ENCODE measurements at places on chromosomes 1 and 21. TPM values are rescaled to one million over a fixed set of nuclear protein-coding genes. Genes with fewer than 3 reads are reported as not detected.

- peak; percentile 70 for DNase-seq
Measured at GRCh38 chr1:22018583-22019559, 17.4 kb downstream of the CELA3A start.

GRCh38 chr1:228102791-228103620, at the start of gene C1orf35:
Gene C1orf35 (minus strand): TSS chr1:228103325. CDS start chr1:228103227, 98 bp downstream.
- DNase-seq, result peak; percentile 96

GRCh38 chr1:38451541-38451993, 405.0 kb upstream of the POU3F1 start:
- no peak for DNase-seq

- no peak for DNase-seq
Measured at GRCh38 chr1:24319312-24319863, at the start of gene GRHL3. Gene GRHL3 (plus strand): TSS chr1:24319357. CDS start chr1:24319552, 195 bp downstream.

GRCh38 chr1:97352936-97353382, 567.9 kb downstream of the DPYD start:
- no peak for DNase-seq

DNA sequence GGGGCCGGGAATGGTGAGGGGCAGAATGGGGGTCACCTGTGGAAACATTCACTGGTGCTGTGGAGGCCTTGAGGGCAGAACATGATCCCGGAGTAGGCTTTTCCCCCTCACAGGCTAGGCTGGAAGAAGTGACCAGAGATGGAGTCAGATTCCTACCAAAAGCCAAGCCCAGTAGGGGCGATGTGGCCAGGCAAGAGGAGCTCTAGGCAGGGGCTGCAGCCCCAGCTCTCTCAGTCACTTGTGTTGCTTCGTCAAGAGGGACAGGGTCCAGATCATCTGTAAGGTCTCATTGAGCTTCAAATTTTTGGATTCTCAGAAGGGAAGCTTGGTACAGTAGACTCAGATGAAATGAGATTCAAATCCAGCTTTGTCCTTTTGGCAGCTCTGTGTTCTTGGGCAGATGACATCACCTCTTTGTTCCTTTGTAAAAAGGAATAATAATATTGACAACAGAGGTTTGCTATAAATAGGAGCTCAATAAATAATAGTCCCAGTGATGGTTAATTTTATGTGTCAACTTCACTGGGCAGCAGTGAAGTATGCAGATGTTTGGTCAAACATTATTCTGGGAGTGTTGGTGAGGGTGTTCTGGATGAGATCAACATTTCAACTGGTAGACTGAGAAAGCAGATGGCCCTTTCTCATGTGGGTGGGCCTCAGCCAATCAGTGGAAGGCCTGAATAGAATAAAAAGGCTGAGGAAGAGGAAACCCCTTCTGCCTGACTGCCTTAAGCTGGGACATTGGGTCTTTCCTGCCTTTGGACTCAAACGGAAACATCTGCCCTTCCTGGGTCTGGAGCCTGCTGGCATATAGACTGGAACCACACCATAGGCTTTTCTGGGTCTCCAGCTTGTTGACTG, 324.7 kb upstream of the USP24 start:
- DNase-seq, result no peak

GRCh38 chr1:235078480-235079381, 49.9 kb downstream of the TOMM20 start:
- DNase-seq, result no peak

DNA sequence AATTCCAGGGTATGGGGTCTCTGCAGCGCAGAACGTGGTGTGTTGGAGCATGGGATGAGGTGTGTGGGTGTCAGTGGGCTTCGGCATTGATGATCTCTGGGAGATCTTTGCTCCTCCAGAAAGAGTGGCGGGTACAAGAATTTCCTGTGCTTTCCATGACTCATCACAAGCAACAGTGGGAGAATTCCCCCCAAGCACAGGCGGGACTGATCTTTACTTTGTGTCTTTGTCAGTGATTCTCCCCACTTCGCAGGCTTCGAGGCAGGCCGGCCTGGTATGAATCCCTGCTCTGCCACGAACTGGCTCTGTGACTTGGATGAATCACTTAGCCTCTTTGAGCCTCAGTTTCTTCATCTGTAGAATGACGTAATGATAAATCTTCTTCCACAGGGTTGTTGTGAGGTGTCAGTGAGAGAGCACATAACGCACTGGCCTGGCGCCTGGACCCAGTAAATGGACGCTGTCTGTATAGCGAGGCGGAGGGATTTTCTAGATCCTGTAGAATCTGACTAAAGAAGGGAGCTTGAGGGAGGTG, 2.0 kb downstream of the OPRD1 start:
- DNase-seq, result no peak

- no peak for DNase-seq
Measured at GRCh38 chr1:213423041-213423440, 372.0 kb downstream of the RPS6KC1 start.

DNA sequence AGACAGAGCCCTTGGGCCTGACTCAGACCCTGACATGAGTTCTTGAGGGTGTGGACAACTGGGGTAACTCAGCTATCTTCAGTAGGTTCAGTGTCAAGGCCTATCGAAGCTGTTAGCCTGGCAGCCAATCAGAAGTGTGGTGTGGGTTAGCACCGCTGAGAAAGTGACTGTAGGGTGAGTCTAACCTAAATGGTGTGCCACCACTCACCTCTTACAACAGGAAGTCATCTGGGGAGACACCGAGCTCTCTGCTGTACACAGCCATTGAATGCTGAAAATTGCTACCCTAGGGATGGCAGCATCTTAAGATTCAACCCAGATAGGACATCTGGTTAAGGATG, 44.6 kb downstream of the RASSF5 start:
- DNase-seq, result peak; percentile 86

- DNase-seq, result no peak
Measured at GRCh38 chr1:221620437-221621384, 121.2 kb downstream of the DUSP10 start.

DNA sequence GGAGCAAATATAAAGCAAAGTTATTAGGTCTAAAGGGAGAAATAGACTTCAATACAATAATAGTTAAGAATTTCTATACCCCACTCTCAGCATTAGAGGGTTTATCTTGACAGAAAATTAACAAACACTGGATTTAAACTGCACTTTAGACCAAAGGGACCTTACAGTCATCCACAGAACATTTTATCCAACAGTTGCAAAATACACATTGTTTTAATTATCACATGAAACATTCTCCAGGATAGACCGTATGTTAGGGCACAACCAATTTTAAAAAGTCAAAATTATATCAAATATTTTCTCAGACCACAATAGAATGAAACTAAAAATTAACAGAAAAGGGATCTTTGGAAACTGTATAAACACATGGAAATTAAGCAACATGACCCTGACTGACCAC, 384.5 kb upstream of the C1orf87 start:
- no peak for DNase-seq

GRCh38 chr1:31866450-31867032, 50.7 kb upstream of the SPOCD1 start:
- peak; percentile 28 for DNase-seq

DNA sequence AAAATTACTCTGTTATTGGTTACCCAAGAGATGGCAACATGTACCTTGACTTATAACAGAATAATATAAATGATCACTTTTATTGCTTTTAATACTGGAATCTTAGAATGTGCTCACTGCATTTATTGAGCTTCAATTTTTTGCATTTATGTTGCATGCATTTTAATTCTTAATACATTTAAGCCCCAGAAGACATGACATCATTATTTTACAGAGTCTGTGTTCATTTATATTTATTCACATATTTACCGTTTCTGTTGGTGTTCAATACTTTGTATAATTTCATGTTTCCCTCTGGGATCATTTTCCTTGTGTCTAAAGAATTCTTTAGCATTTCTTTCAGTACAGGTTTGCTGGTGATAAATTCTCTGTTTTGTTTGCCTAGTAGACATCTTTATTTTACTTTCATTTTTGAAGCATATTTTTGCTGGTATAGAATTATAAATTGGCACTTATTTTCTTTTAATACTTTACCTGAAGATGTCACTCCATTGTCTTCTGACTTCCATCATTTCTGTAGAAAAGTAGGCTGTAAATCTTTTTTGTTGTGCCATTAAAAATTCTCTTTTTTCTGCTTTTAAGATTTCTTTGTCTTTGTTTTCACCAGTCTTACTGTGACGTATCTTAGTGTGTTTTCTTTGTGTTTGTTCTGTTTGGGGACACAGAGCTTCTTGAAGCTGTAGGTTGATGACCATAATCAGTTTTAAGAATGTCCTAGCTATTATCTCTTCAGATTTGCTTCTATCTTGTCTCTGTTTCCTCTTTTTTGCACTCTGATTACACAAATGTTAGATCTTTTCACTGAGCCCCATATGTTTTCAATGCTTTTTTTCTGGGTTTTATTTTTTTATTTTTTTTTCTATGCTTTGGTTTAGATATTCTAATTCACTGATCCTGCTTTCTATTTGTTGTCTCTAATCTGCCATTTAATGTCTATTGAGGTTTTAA, 26.9 kb downstream of the DISP3 start:
- DNase-seq, result no peak

Gene SMCP
- not detected for total RNA-seq

Gene EPHA8
- not detected for total RNA-seq

Gene RHEX
- not detected for total RNA-seq

Gene SERINC2
- total RNA-seq, result 0.19 TPM

Gene MRPS21
- 56.5 TPM for total RNA-seq

Gene SPRR2E
- total RNA-seq, result not detected

Gene OR2AK2
- not detected for total RNA-seq

Gene SH3D21
- total RNA-seq, result 12.6 TPM

Measured in natural killer cell treated with Interleukin-12 subunit alpha and Interleukin-12 subunit beta and Interleukin-15 and Interleukin-18, amount 100 ng/mL, for 72 hours (primary cell).